LoVo (cell line): ENCODE measurements at places on chromosomes 12 and 14.

DNA sequence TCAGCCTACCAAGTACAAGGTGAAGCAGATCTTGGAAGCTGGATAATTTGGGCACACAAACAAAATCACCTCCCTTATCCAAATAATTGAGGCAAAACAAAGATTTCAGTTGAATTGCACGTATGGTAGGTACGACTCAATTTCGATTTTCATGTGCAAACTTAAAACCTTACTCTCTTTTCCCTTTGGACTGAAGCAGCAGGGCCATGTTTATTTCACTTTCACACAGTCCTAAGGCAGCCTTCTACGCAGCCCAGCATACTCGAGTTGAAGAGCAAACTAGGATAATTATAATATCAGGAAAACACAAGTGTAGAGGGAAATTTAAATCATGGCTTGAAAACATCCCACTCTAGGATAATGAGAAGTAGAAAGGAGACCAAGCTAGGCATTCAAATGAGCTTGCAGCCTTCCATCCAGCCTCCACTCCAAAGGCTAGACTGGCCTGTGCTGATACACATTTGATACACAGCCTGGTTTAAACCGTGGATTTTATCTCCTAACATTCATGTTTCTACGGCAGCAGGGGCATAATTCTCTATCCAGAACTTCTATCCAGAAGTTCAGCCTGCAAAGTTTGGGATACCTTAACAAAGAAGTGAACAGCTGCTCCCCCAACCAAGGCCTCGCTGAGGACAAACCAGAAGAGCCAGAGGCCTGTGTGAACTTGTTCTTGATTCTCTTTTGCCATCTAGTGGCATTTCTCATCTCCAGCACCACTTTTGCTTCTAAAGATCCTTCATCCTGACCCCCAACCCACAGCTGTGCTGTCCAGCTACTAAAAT is 2.4 kb upstream of the RNASE7 start:
- DNase-seq = peak; percentile 43

DNA sequence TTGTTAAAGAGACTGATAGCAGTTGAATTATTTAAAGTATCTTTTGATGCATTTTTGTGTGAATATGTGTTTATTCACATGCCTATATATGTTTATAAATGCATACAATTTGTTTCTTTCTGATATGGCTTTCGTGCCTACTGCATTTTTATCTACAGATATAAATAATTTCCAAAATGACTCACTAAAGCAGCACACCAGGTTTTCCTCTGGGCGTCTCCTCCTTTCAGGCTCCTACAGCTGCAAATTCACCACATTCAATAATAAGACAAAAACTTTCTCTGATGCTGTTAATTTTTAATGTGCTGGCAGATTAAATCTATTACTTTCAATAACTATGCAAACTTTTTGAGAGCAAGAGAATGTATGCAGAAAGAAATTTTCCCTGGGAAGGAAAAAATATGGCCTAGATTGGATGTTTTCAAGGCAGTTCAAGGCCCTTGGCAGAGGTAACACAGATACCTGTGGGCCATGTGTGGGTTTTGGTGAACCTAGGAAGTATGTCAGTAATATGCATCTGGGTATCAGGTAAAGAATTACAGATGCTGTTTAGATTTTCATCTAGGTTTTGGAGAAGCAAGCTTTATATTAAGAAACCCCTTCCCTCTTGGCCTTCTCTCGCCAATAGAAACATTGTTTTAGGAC is 381.8 kb downstream of the EGLN3 start:
- no peak for DNase-seq

- no peak for DNase-seq
Observed at GRCh38 chr14:63179383-63179782, 24.9 kb upstream of the RHOJ start.

DNA sequence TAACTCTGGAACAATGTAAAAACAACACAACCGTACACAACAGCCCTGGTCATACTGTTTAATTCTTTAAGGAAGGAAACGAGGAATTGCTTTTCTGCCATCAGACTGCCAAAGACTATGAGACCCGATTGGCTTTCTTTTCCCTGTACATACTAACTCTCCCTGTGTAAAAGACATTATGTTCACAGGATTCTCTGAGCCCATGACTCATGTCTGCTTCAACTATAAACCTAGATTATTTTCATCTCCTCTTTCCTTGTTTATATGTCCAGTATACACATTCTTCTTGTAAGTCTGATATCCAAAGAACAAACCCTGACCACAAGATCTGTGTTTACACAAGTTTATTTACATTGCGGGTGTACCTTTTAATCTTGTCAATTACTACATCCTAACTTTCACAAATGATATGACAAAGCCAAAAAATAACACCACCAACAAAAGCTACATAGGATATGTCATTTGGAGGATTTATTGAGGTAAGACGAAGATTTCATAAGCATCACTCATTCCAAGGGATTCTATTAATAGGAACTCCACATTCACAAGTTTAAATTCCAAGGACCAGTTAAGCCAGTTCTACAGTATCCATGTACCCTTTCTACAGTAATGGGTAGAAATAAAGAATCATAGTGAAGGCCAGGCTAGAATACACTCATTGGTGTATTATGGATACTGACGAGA is 67.3 kb downstream of the STXBP6 start:
- peak; percentile 88 for DNase-seq

DNA sequence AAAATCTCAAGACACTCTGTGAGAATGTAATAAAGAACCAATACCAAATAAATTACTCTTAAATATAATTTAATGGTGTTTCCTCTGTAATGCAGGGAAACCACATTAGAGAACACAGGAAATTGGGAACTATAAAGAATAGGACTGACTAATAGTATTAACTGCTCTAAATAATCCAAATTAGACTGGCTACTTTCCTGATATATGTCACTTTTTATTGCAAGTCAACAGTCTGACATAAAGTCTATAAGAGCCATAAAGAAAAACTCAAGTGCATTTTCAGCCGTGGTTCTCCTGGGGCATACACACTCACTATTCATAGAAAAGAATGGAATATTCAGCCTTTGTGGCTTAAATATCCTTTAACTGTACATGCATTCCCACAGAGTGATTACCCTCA is 124.8 kb upstream of the OVCH1 start:
- DNase-seq = no peak

DNA sequence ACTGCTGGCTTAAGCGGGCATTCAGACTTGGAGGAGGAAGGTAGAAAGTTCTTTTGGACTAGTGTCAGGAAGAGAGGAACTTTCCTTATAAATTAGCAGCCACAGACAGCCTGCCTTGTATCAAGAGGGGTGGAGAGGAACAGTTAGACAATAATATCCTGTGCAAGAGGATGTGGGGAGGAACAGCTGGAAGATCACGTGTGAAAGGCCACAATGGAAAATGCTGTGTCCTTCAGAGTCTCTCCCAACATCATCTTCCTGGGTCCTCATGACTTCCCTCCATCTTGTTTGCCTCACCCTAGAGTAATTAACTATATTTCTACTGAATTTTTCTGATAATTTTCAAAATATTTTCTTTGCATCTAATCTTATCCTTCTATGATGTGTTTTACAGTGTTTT is 117.4 kb downstream of the MGAT4C start:
- no peak for DNase-seq
